ENCODE measurements at places on chromosomes 2 and 18. TPM values are rescaled to one million over a fixed set of nuclear protein-coding genes. Genes with fewer than 3 reads are reported as not detected.

The MC5R gene
- 0.54 TPM for total RNA-seq

The CXCR4 gene
- 454 TPM for total RNA-seq

The GAL3ST2 gene
- total RNA-seq = 0.77 TPM

The RAD51AP2 gene
- not detected for total RNA-seq

The RFX8 gene
- total RNA-seq = not detected

The LRRC30 gene
- not detected for total RNA-seq

The EGR4 gene
- 0.23 TPM for total RNA-seq

The SIX3 gene
- total RNA-seq = 5.2 TPM

The EPHA4 gene
- 96.9 TPM for total RNA-seq

The PROKR1 gene
- 2.9 TPM for total RNA-seq

The SERPINB2 gene
- not detected for total RNA-seq

The EML6 gene
- total RNA-seq = 1.1 TPM

DNA sequence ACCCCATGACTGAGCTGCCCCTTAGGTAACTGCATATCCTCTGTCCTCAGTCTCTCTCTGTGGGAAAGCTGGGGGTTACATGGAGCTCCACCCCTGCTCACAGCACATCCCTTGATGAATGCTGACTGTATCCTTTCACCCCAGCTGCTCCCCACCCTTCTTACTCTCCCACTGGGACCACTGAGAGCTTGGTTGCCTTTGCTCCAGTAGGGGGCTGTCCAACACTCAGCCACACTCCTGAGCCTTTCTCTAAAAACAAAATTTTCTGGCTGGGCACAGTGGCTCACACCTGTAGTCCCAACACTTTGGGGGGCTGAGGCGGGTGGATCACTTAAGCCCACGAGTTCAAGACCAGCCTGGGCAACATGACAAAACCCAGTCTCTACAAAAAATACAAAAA lies 89.2 kb upstream of the MSH2 start:
- DNase-seq = no peak

DNA sequence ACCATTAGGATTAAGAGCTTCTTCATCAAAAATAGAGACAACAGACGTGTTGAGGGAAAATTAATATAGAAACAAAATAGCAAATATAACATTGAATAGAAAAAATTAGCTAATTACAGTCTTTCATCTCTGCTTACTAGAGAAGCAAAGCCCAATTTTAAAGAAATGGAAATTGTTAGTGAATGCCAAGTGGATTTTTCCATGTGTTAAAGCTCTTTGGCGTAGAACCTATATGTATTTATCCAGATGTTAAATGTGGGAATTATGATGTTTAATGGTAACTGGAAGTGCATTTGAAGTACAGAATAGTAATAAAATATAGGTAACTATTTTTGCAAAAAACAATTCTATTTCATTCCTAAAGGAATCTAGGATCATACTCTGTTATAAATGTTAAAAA lies 212.0 kb upstream of the COL3A1 start:
- DNase-seq = no peak

- DNase-seq = no peak
Measured at GRCh38 chr2:105977807-105978206, 216.3 kb downstream of the UXS1 start.

- DNase-seq = peak; percentile 40
Measured at GRCh38 chr2:71675296-71675695, 221.9 kb downstream of the DYSF start.

- no peak for DNase-seq
Measured at GRCh38 chr2:107502539-107502938, 324.2 kb upstream of the RGPD4 start.

DNA sequence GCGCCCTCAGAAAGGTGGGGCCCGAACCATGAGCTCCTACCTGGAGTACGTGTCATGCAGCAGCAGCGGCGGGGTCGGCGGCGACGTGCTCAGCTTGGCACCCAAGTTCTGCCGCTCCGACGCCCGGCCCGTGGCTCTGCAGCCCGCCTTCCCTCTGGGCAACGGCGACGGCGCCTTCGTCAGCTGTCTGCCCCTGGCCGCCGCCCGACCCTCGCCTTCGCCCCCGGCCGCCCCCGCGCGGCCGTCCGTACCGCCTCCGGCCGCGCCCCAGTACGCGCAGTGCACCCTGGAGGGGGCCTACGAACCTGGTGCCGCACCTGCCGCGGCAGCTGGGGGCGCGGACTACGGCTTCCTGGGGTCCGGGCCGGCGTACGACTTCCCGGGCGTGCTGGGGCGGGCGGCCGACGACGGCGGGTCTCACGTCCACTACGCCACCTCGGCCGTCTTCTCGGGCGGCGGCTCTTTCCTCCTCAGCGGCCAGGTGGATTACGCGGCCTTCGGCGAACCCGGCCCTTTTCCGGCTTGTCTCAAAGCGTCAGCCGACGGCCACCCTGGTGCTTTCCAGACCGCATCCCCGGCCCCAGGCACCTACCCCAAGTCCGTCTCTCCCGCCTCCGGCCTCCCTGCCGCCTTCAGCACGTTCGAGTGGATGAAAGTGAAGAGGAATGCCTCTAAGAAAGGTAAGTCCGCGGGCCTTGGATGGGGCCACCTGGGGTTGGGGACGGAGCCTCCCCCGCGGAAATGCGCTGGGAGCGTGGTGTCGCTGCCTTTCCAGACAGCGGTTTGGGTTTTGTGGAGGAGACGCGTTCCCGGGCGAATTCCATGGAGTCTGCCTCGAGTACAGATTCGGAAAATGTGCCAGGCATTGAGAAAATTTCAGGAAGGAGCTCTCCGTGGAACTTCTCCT lies 559 bp downstream of the HOXD1 start:
- peak; percentile 83 for DNase-seq

GRCh38 chr2:72745679-72746368 lies 80.0 kb downstream of the EXOC6B start:
- no peak for DNase-seq

DNA sequence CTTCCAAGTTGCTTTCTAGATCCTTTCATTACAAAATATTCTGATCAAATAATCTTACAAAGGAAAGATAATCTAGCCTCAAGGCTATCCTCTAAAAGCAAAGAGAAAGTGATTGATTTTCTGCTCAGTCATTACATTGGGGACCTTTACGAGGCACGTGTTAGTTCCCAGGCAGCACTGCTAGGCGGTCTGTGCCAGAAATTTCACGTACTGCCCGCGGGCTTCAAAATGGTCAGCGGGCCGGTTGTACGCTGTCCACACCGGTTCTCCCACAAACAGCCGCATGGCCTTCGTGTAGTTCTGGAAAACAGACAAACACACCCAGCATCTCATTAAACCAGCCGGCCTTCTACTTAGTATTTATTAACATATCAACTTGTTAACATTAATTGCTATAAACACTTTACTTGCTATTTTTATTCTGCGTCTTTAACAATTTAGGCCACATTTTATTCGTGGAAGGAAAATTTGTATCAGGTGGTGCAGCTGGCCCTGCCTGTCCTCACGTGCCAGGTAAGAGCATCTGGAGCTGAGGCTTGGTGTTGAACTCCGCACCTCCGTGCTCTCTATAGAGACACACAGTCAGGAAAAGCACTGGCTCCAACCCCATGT lies 20.4 kb downstream of the ADI1 start:
- no peak for DNase-seq

DNA sequence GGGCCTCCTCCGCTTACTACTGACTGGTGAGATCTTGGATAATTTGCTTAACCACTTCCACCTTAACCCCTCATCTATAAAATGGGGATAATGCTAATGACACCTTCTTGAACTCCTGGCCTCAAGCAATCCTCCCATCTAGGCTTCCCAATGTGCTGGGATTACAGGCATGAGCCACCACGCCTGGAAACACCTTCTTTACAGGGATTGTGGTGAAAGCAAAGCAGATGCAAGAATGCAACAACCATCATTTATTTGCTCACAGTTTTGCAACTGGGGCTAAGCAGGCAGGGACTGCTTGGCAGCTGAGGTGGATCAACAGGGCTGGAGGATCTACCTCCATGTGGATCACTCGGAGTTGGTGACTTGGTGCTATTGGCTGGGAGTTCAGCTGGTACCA lies 76.2 kb upstream of the ZNF532 start:
- DNase-seq = peak; percentile 56

- no peak for DNase-seq
Measured at GRCh38 chr2:52429740-52430139, 1337.9 kb upstream of the CHAC2 start.

GRCh38 chr2:124884315-124884714 lies 859.2 kb downstream of the CNTNAP5 start:
- DNase-seq = no peak

DNA sequence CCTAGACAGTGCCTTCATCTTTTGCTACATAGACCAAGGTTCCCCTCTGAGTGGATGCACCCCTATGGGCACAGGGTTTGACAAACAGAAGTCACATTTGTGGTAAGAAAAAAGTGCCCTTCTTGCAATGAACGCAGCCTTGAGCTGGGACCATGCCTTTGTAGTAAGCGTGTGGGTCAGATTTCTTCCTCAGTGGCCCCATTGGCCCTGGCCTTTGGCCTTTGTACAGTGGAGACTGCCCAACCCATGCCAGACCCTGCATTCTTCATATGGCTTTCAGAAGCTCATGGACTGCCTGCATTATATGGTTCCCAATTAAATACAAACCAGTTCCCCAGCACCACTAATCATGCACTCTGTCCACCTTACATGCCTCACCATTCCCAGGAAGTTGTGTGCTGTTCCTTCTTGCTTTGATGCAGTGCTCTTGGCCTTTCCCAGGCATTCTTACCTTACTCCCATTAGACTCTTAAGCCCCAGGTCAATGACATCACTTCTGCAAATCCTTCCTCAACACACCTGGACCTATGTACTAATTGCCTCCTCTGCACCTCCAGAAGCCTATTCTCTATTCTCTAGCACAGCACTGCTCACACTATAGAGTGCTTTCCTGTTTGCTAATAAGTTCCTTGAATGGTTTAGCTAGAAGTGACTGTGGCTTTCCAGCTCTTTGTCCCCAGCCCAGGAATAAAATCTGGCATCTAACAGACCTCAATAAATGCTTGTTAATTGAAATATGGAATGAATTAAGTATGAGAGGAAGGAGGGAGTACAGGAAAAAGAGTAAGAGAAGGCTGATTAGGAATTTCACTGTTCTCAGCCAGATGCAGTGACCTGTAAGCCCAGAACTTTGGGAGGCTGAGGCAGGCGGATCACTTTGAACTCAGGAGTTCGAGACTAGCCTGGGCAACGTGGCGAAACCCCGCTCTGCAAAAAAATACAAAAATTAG lies 60.2 kb downstream of the TMEM247 start:
- peak; percentile 22 for DNase-seq

- DNase-seq = no peak
Measured at GRCh38 chr18:50839996-50840395, 20.2 kb upstream of the MRO start.

DNA sequence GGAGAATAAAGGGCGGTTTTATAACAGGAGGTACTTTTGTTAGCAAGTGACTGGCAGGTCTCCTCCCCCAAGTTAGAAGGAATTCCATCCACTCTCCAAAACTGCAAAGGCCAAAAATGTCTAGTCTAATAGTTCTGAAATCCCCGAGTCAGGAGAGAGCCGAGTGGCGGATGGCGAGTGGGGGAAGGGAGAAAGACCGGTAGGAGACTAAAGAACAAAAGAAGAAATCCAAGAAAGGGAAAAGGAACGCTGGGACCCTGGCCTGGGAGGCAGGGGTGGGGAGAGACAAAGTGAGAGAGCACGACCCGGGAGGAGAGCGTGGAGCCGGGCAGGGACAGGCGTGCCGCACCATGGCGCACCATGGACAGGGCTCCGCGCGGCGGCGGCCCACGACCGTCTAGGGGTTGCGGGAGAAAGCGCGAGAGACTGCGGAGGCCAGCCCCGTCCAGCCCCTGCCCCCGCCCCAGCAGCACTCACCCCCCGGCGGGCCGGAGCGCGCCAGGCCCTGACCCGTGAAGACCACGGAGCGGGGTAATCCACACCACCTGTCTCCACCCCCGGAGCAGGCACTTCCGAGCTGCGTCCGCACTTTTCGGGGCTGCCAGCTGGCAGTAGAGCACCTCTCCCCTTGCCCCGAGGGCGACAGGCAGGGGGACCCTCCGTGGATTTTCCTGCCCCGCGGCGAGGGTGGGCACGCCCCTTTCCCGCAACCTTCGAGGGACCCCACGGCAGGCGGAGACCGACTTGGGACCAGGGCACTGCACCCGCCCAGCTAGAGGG lies 1.6 kb downstream of the CDH2 start:
- DNase-seq = peak; percentile 83

- no peak for DNase-seq
Measured at GRCh38 chr2:8849327-8849726, 11.9 kb upstream of the KIDINS220 start.

DNA sequence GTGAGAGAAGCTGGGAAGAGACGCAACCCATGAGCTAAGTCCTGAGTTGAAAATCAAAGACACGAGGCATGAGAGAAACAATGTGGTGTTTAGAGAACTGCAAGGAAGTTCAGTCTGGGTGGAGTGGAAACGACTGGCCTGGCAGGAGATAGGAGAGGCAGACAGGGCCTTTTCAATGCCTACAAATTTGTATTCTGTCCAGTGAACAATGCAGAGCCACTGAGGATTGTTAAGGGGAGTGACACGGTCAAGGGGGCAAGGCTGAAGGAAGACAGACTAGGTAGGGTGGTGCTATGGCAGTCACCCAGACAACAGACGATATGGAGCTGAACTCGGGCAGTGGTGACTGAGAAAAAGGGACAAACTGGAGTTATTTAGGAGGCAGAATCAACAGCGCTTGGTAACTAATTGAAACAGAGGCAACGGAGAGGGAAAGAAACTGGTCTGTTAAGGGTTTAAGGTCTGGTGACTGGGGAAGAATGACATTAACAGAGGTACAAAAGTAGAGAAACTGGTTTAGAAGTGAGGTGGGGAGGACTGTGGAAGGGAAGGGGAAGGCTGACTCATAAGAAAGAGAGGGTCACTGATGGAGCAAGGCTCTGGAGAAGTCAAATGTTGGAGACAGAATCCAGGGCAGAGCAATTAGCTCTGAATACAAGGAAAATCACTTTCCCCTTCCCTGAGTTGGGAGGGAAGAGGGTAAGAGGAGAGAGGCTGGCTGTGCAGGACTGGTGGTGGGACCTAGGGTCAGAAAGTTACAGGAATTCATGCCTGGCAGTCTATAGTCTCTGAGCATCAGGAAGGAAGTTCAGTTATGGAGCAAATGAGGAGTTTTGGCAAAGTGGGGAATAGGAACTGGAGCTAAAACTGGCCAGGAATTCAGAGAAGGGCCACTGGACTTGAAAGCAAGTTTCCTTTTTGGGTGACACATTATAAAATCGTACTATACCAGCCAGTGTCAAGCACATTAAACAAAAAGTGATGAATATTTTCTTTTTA lies 63.4 kb upstream of the CHRNA1 start:
- peak; percentile 54 for DNase-seq

GRCh38 chr18:10898417-10898974 lies 250.9 kb downstream of the PIEZO2 start:
- no peak for DNase-seq

DNA sequence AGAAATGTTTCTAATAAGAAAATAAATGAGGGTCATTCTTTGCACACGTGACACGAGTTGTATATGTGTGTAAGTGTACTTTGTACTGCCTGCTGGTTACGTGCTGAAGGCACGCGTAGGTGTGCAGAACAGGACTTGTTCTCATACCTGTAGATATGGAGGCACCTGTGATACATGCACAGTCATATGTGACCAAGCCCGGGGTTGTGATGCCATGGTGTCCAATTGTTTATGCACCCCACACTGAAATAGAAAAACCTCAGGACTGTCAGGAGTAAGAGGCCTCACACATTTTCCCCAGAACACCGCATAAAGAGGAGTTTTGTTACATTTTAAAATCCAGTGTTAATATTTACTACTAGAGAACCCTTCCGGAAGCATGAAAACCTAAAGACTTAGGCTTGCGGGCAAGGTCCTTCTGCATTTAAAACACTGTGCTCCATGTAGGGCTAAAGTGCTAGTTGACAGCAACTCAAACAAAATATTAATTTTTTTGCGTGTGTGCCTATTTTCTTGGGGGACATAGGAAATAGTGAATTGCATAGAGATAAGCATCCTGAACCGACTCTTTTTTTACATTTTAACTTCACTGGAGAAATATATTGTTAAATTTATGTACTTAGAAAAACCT lies 9.3 kb downstream of the TSHZ1 start:
- DNase-seq = no peak
